ENCODE measurements at places on chromosomes 16 and 17.

- DNase-seq: no peak
Measured at GRCh38 chr16:88763502-88764053, 21.4 kb downstream of the PIEZO1 start.

GRCh38 chr16:67164599-67165061 lies at the start of gene HSF4:
TSS of gene HSF4 (plus strand) at chr16:67164745. CDS start at chr16:67164812, 67 bp downstream.
- no peak for DNase-seq

DNA sequence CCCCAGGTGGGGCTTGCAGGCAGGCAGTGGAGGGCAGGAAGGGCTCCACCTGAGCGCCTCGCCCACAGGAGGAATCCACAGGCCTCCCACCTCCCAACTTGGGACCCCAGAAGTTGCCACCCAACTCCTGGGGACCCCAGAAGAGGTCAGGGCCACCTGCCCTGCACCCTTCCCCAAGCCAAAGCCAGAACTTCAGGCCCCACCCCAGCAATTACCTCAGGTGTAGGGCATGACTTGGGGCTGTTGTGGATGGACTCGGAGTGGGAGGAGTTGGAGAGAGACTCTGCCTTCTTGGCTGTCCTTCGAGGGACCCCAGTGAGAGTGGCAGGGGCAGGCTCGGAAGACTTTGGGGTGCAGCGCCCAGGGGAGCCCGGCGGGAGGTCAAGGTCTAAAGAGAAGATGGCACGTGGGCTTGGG lies 10.5 kb downstream of the TSPOAP1 start:
- DNase-seq: no peak

GRCh38 chr16:11550791-11551498 lies 35.8 kb downstream of the LITAF start:
- DNase-seq: no peak

GRCh38 chr17:27473748-27474609 lies 17.7 kb downstream of the KSR1 start:
- DNase-seq: no peak

- no peak for DNase-seq
Measured at GRCh38 chr17:56602292-56603130, 9.0 kb downstream of the NOG start.

- DNase-seq: no peak
Measured at GRCh38 chr17:21275047-21275578, 9.4 kb upstream of the MAP2K3 start.

DNA sequence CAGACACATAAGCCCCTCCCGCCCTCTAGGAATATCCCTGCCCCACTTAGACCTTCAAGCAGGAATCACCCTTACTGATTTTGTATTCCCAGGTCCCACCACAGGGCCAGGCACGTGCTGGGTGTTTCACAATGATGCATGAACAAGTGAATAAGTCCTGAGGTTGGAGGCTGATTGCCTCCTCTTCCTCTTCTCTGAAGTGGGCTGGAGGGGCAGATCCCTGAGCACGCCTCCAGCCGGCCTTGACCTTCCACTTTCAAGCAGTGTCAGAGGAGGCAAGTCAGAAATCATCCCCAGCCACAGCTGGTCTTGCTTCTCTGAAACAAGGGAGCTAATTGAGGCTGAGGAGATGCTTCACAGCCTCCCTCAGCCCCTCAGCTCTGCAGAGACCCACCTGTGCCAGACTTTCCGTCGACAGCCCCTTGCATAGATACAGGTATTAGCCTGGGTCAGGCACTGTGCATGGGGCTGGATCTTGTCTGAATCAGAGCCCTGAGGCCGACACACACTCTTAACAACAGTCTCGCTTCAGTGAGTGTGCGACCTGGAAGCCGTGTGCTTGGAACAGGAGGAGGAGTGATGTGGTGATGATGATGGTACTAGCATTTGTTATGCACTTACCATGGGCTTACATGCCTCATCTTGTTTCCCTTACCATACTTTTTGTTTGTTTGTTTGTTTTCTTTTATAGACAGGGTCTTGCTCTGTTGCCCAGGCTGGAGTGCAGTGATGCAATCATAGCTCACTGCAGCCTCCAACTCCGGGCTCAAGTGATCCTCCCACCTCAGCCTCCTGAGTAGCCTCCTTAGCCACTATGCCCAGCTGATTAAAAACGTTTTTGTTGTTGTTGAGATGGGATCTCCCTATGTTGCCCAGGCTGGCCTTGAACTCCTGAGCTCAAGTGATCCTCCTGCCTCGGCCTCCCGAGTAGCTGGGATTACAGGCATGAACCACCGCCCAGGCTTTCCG lies 15.0 kb downstream of the MRM1 start:
- no peak for DNase-seq

GRCh38 chr17:3022197-3022596 lies 41.2 kb downstream of the OR1D5 start:
- no peak for DNase-seq

DNA sequence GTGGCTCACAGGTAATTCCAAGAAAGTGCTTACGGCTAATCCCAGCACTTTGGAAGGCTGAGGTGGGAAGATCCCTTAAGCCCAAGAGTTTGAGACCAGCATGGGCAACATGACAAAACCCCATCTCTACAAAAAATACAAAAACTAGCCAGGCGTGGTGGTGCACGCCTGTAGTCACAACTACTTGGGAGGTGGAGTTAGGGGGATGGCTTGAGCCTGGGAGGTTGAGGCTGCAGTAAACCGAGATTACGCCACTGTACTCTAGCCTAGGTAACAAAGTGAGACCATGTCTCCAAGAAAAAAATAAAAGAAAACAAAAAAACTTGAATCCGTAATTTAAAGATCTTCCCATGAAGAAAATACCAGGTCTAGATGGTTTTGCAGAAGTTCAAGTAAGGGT lies 5.0 kb downstream of the ICAM2 start:
- DNase-seq: no peak

- no peak for DNase-seq
Measured at GRCh38 chr17:68400404-68400735, 56.9 kb downstream of the WIPI1 start.

- DNase-seq: no peak
Measured at GRCh38 chr16:49816875-49817274, 39.0 kb downstream of the ZNF423 start.

GRCh38 chr17:67620636-67621035 lies 97.1 kb upstream of the NOL11 start:
- DNase-seq: no peak

GRCh38 chr17:57009737-57010445 lies 32.0 kb downstream of the SCPEP1 start:
- peak; percentile 48 for DNase-seq

GRCh38 chr17:79622122-79622601 lies 11.3 kb upstream of the RBFOX3 start:
- no peak for DNase-seq

DNA sequence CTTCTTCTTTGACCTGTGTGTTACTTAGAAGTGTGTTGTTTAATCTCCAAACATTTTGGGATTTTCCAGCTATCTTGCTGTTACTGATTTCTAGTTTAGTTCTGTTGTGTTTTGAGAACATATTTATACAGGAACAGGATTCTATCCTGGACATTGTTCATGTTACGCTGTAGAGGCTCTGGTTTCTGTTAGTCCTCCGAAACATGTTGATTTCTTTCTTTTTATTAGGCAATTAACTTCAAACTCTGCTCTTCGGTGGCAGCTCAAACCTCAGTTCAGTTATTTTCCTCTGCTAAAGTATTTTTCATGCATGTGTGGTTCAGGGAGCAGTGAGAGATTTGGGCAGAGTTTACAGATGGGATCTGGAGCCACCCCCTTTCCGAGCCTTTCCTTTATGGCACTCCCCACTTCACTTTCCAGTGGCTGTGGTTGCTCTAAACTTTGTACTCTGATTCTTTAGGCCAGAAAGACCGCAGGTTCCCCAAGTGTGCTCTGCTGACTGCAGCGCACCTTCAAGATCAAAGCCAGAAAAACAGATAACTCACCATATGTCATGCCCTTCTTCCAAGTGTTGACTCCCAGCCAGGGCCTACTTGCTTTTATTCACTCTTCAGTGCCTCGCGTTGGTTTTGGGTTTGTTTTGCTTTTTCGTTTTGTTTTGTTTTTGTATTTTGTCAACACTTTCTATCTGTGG lies 77.6 kb upstream of the KSR1 start:
- DNase-seq: no peak

DNA sequence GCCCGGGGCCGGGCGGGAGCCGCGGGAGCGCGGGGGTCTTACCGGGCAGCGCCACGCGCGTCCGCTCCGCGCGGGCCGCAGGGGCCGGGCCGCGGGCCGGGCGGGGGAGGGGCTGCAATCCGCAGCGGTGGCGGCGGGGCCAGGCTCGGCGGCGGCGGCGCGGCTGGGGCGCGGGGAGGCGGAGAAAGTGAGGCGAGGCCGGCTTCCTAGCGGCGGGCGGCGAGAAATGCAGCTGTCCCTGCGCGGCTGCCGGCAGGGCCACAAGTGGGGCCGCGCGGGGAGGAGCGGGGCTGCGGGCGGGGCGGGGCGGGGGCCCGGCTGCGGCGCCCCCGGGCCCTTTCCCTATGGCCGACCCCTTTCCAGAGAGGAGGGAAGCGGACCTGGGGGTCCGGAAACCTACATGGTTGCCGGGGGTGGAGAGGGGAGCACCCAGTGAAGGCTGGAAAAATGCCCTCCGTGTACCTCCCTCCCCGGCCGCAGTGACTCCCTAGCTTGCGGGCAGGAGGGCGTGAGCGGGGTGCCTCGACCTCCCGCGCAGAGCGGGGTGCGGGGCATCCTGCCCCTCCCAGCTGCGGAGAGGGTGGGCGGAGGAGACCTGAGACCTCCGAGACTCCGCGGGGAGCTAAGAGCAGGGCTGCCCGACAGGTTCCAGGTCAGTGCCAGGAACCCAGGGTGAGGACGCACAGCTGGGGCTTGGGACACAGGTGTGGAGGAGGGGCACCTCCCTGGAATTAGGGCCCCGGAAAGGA lies at the start of gene CUEDC1:
TSS of gene CUEDC1 (minus strand) at position 230 of the 749 bp plus-strand sequence. CDS start 69,848 bp downstream, outside the sequence.
- DNase-seq: no peak

DNA sequence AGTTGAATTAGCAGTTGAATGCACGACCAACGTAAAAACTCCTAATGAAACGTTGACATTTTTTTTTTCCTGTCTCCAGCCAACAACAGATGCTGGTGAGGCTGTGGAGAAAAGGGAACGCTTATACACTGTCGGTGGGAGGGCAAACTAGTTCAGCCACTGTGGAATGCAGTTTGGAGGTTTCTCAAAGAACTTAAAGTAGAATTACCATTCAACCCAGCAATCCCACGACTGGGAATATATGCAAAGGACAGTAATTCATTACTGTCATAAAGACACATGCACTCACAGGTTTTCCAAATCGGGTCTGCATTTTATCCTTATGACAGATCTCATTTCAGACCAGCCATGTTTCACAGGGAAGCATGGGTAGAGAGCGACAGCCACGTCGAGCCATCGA lies 3.5 kb upstream of the WFDC1 start:
- DNase-seq: no peak

DNA sequence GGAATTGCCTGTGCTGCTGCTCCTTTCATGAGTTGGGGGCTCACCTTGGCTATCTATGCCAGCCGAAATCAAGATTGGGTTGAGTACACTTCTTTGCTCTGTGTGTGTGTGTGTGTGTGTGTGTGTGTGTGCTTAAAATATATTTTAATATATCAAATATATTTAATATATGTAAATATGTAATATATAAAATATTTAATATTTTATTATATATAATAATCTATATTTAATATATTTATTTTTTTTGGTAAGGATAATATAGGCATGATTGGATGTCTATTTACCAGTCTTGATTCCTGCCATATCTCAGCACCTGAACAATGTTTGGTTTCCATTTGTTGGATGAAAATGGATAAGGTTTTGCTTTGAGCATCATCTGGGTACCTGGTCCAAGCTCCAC lies 399.3 kb downstream of the CA10 start:
- DNase-seq: no peak

DNA sequence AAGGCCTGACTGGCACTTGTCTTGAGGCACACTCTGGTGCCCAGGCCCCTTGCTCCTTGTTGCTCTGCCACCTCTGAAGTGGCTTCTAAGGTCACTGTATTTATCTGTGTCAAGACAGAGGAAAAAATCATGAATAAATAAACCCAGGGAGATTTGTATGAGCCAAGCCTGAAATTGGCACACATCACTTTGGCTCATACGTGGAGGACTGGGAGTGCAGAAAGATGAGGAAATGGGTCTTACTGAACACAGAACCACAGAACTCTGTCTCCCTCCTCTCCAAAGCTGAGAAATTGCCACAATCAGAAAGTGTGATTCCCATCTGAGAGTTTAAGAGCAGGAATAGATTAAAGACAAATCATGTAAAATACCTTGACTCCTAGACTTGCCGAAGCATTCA lies 27.1 kb upstream of the C16orf78 start:
- DNase-seq: no peak

DNA sequence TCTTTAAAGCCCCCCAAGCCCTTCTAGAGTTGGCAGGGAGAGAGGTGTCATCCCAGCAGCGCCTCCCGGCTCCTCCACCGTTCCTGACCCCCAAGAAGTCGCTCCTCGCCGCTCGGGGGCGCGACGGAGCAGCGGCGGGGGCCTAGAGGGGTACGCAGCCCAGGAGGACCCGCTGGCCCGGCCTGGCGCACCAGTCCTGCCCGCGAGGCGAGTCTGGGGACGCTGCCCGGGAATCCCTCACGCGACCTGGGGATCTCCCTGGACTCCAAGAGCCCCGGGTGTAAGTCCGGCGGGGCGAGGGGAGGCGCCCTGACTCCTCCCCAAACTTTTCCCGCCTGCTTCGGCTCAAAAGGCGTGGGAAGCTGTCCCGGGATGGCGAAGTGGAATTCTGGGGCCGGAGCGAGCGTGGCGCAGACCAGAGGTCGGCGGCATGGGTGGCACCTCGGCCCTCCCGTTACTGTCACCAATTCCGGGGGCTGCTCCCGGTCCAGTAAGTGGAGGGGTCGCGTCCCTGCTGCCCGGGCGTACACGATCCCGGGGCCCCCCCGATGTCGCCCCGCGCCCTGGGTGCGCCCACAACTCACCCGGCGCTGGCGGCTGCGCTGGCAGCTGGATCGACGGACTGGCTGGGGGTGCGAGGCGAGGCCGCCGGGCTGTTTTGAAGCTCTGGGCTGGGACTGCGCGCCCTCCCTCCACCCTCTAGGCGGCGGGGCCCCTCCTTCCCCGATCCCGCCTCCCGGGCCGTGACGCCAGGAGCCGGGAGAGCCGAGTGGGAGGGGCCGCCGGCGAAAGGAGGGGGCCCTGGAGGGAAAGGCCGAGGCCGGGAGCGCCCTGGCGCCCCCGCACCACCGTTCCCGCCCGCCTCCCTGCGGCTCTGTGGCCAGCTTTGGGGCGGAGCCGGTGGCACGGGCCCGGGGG lies at the start of gene EMP2:
TSS of gene EMP2 (minus strand) at position 634 of the 918 bp plus-strand sequence. CDS start 32,981 bp downstream, outside the sequence.
- no peak for DNase-seq

DNA sequence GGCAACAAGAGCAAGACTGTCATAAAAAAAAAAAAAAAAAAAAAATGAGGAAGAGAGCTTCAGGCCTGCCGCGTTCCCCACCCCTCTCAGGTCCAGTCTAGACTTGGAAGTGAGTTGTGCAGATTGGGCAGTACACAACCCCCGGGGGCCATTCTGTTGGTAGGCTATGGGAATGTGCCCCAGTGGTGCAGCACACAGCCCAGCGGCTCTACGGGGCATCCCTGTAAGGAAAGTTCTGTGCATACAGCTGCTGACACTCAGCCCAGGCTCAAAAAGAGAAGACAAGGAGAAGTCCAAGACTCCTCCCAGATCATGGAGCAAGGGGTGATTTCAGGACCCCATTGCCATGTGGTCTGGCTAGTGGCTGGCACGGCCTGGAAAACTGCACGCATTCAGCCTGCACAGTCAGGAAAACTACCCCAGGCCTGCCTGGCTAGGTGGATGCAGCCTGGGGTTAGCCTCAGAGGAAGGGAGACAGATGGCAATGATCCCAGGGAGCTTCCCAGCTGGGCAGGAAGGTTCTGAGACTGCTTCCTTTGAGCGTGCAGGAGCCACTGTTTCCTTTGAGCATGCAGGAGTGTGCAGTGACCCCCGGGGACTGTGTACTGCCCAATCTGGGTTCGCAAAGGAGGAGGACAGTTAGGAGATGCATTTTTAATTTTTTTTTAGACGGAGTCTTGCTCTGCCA lies 44.8 kb downstream of the PECAM1 start:
- DNase-seq: no peak
